NK-92 treated with Interleukin-12 subunit alpha and Interleukin-12 subunit beta, amount 100 ng/mL, for 24 hours (cell line): ENCODE measurements at places on chromosomes 5 and 9.

- no peak for DNase-seq
Observed at GRCh38 chr5:33474004-33474403, 33.2 kb downstream of the TARS1 start.

DNA sequence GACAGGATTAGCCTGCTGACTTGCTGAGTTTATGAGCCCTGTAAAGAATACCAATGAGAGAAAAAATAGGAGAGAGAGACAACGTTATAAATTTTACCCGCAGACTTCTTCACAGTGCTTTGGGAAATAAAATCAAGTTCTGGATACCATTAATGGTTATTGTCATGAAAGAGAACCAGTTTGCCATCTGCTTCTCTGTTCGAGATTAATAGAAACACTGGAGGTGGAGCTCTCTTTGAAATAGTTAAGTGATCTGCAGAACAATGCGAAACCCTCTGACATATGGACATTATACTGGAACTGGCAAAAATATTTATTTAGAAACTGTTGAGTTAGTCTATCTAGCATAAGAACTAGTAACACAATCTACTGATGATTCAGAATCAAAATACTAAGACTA lies 500.7 kb downstream of the CDH12 start:
- DNase-seq, result no peak

DNA sequence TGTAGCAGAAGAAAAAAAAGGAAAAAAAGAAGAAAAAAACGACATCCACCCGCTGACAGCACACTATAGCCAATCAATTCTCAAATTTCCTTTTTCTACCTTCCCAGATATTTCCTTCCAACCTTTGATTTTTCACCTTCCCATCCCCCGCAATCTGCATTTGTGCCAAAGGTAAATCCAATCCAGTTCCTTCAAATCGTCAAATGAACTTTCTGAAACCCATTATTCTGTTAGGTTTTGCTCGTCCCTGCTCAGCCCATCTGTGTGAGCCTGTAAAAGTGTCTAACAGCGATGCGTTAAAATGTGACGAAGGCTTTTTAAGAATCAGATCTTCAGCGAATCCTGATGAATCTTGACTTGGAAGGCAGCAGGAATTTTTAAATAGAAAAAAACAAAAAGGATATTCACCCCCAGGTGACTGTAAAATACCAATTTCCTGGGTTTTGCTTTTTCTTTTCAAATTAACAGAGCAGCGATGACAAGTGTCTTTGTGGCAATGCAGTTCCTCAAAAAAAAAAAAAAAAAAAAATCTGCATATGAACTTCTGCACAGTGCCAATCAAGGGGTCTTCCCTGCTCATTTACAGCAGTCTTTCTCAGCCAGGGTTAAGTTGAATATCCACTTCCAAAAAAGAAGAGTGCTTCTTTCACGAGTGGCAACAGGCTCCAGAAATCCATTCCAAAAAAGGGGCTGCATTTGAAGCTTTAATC lies 367 bp upstream of the SHC3 start:
- DNase-seq, result no peak

GRCh38 chr9:95752129-95752731 lies 123.3 kb upstream of the ERCC6L2 start:
- no peak for DNase-seq
